ENCODE measurements at places on chromosomes 11 and 22.

DNA sequence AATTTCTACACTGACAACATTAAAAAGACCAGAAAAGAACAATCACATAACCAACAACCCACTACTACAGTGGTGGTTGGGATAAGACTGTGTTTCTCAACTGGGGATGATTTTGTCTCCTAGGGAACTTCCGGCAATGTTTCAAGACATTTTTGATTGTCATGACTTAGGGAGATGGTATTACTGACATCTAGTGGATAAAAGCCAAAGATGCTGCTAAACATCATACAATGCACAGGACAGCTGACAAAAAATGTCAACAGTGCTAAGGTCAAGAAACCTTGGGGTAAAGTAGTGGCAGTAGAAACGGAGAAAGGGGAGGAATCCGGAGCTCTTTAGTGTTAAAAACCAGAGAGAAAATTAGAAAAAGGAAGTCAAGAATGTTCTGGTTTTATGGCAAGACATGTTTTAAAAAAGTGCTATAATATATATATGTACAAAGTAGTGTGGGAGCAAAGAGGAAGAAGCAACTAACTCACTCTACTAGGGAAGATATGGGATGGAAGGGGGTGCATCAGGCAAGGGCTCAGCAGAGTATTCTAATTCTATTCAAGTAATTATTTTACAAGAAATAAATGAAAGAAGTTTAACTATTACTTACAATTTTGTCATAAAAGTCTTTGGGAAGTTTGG lies 37.2 kb downstream of the CKAP5 start:
- no peak overlapping the region for H3K27ac ChIP-seq
- no peaks in the 10 kb centered on the region for H3K4me1 ChIP-seq
- DNase-seq = no peak
- H3K27me3 ChIP-seq = no peaks in the 10 kb centered on the region
- H3K36me3 ChIP-seq = no peaks in the 10 kb centered on the region
- no peak overlapping the region for H3K4me3 ChIP-seq

- H3K27me3 ChIP-seq = no peaks in the 10 kb centered on the region
- no peak overlapping the region for H3K4me3 ChIP-seq
- no peaks in the 10 kb centered on the region for H3K4me1 ChIP-seq
- H3K36me3 ChIP-seq = no peaks in the 10 kb centered on the region
These were observed 171.4 kb upstream of the FAT3 start for GRCh38 chr11:92053216-92053615.

GRCh38 chr11:8980485-8980884 lies 16.2 kb upstream of the TMEM9B start:
- H3K27me3 ChIP-seq = no peaks in the 10 kb centered on the region
- H3K4me3 ChIP-seq = no peak overlapping the region
- DNase-seq = no peak
- H3K27ac ChIP-seq = no peak overlapping the region

DNA sequence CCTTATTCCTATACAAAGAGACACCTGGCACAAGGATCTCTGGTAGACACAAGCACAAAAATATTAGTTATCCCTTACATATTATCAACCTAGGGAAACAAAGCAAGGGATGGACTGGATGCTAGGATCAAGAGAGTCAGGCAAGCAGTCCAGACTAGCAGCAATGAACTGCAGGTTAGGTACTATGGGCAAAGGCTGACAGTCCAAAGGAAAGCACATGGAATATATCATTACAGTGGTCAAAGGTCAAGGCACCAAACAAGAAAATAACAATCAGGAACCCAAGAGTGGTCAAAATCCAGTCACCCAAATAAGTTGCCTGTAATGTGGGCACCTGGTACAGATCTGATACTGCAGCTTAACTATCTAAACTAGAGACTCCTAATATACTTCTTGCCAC lies 77.7 kb downstream of the TTC28 start:
- H3K27ac ChIP-seq = no peak overlapping the region
- DNase-seq = no peak
- no peak overlapping the region for H3K4me3 ChIP-seq
- no peaks in the 10 kb centered on the region for H3K27me3 ChIP-seq

- no peaks in the 10 kb centered on the region for H3K4me1 ChIP-seq
- H3K27me3 ChIP-seq = no peaks in the 10 kb centered on the region
- no peak overlapping the region for H3K27ac ChIP-seq
These were observed 20.5 kb upstream of the SYT12 start for GRCh38 chr11:67002297-67002913.

DNA sequence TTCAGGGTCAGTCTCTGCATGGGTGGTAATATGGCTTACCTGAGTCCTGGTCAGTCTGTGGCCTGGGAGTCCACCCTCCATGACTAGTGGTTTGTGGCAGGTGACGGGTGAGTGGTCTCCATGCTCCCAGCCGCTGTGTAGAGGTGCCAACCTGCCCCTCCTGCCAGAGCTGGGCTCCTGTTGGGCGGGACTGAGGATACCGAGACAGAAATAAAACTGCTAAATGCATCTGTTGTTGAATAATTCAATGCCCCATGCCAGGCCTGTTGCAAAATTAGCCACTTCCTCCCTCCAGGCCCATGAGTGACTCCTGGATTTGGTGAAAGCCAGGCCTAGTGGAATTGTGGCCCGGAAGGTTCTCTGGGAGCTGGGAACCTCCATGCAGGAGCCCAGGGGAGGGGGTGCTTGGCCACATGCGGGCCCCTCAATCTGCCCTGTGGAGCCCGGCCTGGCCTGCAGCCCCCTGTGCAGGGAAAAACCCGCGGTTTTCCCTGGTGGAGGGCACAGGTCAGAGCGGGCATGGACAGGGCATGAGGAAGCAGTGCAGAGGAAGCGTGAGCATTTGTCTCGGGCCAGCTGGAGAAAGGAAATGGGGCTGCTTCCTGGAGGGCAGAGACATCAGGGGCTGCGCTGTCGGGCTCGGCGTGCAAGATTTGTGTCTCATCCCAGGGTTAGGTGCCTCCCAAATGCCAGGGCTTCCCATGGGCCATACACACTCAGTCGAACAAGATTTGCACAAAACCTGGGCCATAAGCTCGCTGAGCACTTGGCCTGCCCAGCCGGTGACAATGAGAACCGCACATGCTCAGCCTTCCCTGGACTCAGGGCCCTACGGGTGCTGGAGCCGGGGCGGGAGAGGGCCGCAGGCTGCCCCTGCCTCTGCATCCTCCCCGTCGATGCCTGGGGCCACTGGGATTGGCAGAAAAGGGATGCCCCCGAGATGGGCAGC lies 66.9 kb downstream of the KCNQ1 start:
- peak; percentile 13 for DNase-seq
- H3K36me3 ChIP-seq = no peaks in the 10 kb centered on the region
- H3K4me1 ChIP-seq = no peaks in the 10 kb centered on the region
- H3K27ac ChIP-seq = no peak overlapping the region
